ENCODE measurements at places on chromosomes 11 and 22. TPM values are rescaled to one million over a fixed set of nuclear protein-coding genes. Genes with fewer than 3 reads are reported as not detected.

Gene PPP6R2
- 42.6 TPM for total RNA-seq

DNA sequence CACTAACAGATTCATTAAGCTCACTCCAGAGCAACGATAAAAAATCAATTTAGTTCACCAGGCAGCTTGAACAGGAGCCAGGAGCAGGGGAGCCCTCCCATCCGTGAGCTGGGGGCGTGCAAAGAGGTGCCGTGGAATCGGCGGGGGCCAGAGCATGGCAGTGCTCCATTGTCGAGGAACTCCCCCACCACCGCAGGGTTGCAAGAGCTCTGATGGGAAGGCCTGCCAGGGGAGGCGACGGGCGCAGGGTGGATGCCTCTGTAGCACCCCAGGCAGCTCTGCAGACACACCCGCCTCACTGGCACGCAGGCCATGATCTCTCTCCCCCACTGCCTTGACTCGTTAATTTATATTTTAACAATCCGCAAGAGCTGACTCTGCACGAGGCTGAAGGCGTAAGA lies 433.2 kb downstream of the MIAT start:
- no peak for DNase-seq

Gene KRTAP5-11
- not detected for total RNA-seq

DNA sequence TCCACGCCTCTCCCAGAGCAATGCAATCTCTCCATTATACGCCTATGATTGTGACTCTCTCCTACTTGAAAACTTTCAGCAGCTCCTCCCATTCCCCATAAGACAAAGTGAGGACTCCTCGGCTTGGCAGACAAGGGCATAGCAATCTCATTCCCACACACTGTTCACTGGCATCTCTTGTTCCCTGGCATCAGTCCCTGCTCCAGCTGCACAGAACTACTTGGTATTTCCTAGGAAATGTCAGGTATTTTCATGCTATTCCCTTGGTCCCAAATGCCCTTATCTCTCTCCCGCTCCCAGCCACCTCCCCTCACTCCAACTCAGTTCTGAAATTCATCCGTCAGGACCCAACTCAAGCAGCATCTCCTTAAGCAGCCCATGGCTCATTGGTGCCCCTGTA lies 28.4 kb downstream of the TMPRSS5 start:
- no peak for DNase-seq

DNA sequence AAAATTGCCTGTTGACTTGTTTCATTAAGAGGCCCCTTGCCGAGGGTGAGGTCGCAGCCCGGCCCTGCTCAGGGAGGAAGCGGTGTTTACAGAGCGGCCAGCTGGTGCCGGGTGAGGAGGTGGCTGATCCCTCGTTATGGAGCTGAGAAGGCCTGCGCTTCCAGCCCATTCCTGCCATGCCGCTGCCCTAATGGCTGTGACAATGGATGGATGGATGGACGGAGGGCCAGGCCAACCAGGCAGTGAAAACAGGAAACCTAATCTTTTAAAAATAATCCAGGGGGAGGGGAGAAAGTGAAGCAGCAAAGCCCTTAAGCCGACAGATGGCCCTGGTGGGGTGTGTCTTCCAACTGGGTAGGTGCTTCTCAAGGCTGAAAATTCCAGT lies 38.5 kb downstream of the BCR start:
- DNase-seq = peak; percentile 69

GRCh38 chr22:17753401-17753989 lies 20.8 kb downstream of the BID start:
- DNase-seq = no peak

- DNase-seq = no peak
These were observed 5.5 kb downstream of the ZC3H12C start for GRCh38 chr11:110098645-110099044.

DNA sequence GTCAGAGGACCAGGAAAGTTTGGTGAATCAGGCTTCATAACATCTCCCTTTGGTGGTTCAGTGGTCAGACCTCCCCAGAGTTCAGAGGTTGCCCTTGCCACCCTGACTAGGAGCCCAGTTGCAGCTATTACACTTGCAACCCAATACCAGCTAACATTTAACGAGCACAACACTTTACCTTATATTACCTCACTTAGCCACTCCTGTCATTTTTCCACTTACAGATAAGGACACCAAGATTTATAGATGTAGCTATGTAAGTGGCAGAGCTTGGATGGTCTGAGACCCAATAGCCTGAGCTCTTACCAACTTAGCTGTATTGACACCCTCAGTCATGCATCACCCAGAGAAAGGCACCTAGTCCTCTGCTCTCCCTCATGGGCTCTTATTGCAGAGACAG lies 234.7 kb downstream of the INSC start:
- DNase-seq = no peak

- no peak for DNase-seq
These were observed 791 bp downstream of the EI24 start for GRCh38 chr11:125569915-125570621.

DNA sequence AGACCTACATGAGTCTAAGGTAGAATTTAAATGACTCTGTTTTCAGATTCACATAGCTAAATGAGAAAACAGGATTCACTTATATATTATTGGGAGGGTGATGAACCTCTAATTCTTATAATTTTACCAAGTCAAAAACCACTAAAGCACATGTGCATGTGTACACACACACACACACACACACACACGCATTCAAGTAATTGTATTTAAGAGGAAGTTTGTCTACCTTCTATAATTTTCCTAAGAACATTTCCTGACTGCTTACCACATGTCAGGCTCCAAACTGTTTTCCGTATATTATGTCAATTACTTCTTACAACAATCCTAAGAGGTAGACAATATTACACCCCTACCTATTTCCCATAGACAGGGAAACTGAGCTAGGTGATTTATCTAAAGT lies 6.7 kb downstream of the RNF141 start:
- DNase-seq = no peak

Gene TMEM45B
- total RNA-seq = 0.35 TPM

Gene OR51B4
- not detected for total RNA-seq

Gene RFPL1
- not detected for total RNA-seq

- DNase-seq = peak; percentile 98
These were observed 13.4 kb downstream of the TNKS1BP1 start for GRCh38 chr11:57311109-57311936.

- no peak for DNase-seq
These were observed 949 bp downstream of the TP53AIP1 start for GRCh38 chr11:128941573-128942271.

DNA sequence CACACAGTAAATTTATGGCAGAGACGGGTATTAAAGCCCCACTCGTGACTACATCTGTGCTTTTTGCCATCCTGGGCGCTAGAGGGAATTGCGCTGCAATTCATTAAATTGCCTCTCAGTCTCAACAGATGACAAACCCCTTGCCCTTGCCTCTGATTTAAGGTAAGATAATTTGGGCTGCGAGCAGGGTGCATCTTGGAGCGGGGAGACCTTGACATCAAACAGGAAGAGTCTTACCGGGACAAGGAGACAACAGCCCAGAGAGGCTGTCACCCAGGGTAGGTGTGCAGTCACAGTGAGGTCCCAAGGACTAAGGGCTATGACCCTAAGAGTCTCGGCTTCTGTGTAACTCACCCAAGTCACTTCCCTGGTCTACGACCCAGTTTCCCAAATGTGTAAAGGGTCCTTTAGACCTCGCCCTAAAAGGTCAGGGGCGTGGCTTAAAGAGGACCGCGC lies 449 bp upstream of the TOM1 start:
- no peak for DNase-seq

- DNase-seq = peak; percentile 63
These were observed 37.5 kb upstream of the LYVE1 start for GRCh38 chr11:10605941-10606381.

- no peak for DNase-seq
These were observed 6.2 kb upstream of the SREBF2 start for GRCh38 chr22:41826430-41827383.

- DNase-seq = peak; percentile 71
These were observed 29.1 kb upstream of the TXNRD2 start for GRCh38 chr22:19970479-19971275.

- DNase-seq = peak; percentile 88
These were observed 52.0 kb downstream of the KCNJ1 start for GRCh38 chr11:128814856-128815705.

DNA sequence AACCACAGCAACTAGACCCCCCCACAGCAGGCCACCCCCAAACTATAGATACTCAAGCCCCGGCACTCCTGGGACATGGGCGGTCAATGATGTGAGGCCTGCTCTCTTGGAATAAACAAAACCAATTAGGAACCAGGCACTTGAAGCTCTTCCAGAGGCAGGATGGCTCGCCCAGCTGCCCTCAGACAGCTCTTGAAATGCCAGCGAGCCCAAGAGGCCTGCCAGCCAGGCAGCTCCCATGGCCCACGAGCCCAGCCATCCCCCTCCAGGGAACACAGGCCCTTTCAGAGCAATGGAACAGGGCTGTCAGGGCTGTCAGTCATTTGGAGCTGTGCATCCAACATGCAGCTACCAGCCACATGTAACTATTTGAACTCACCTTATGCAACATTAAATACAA lies 34.0 kb upstream of the TFIP11 start:
- no peak for DNase-seq

GRCh38 chr22:46147061-46147460 lies 3.3 kb upstream of the PPARA start:
- DNase-seq = no peak
